ENCODE measurements at places on chromosomes 16 and 17.

GRCh38 chr17:27038676-27039075 is 255.2 kb upstream of the WSB1 start:
- DNase-seq: no peak

- no peak for DNase-seq
Measured at GRCh38 chr17:46943218-46943500, 20.2 kb downstream of the GOSR2 start.

- DNase-seq: no peak
Measured at GRCh38 chr16:51321251-51321650, 170.2 kb upstream of the SALL1 start.

GRCh38 chr16:68642436-68643101 is 2.5 kb upstream of the CDH3 start:
- DNase-seq: peak; percentile 76

DNA sequence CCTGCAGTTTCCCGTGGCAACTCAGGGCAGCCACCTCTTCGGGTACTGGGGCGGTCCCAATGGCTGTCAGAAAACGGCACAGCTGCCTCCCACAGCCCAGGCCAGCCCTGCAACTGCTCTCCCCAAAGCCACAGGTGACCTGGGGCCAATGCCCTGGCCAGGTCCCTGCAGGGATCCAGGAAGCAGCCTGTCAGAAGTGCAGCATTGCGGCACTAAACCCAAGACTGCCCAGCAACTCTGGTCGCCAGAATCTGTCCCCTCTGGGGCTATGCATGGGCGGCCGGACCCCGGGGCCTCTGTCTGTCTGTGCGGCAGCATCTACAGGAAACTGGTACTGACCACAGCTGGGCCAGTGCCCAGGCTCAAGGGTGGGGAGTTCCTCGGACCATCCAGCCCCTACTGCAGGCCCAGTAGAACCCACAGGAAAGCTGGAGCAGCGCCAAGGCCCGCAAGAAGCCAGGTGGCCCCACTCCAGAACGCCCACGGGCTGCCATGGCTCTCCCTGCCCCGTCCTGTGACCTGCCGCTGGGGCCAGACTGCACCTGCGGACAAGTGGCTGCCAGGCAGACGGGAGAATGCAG is 5.5 kb downstream of the CYBC1 start:
- DNase-seq: no peak

DNA sequence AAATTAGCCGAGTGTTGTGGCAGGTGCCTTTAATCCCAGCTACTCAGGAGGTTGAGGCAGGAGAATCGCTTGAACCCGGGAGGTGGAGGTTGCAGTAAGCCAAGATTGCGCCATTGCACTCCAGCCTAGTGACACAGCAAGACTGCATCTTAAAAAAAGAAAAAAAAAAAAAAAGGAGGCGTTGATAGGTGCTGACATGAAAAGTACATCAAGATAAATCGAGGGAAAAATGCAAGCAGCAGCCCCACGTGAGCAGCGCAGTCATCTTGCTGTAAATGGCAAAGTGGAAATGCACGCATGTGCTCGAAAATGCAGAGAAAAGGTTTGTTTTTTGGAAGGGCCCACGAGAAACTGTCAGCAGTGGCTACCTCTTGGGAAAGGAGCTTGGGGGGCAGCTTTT is 20.9 kb downstream of the MXRA7 start:
- no peak for DNase-seq

Data from ecto neural progenitor cell (in vitro differentiated cells).